ENCODE measurements at places on chromosomes 7 and 10.
A peak's percentile ranks its signal among the peaks of the same experiment; 100 is the strongest.

DNA sequence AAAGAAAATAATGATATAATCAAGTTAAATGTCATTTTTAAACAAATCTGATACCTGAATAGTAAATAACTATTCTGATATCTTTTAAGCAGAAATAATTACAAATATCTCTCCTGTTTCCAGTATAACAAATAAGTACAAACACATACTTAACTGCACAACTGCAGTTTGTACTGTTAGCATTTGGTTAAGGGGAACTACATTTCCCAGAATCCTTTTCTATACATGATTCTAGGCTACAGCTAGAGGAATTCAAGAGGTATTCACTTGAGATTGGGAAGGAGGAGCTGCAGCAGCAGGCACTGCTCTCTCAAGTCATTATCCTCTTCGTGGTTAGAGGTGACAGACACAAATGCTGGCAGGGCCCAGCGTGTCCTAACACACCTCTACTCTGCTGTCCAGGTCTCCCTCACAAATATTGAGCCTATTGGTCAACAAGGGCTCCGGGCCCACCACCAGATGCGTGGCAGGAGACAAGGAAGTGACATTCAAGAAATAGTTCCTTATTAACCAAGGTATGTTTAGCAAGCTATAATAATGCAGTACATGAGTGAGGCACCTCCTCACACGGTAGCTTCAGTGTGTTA is 255.1 kb upstream of the MKLN1 start:
- no peak for DNase-seq

DNA sequence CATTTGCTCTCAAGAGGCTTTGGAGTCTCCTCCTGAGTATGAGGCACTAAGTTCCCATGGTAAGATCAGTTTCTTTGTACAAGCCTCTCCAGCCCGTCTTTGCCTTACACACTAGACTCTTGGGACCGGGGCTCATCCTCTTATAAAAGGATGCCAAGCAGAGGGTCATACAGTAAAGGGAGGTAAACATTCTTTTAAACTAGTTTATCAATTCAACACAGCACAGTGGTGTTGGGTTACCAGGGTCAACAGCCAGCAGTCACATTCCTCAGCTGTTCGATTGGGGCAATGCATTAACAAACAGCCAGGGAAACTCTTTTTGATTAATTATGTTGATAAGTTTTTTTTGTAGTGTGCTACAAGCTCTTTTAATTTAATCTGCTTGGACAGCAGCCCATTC is 37.8 kb downstream of the HHEX start:
- no peak for DNase-seq

GRCh38 chr10:112235141-112235540 is 48.1 kb upstream of the TECTB start:
- DNase-seq = no peak

DNA sequence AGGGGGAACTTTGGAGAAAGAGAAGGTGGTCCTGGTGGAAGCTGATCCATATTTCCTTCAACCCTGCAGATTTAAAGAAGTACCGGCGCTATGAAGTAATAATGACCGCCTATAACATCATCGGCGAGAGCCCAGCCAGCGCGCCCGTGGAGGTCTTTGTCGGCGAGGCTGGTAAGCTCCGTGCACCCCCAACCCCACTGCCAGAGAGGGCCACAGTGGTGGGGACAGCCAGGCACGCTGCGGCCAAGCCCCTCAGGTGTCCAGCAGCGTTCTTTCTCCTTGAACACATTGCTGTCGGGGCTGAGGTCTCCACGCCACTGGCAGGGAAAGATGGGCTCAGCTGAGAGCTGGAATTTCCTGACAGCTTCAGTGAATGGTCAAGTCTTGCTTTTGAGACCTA is 503.7 kb upstream of the FOXK1 start:
- DNase-seq = no peak

GRCh38 chr10:48279081-48279751 is 4.7 kb upstream of the FRMPD2 start:
- no peak for DNase-seq

DNA sequence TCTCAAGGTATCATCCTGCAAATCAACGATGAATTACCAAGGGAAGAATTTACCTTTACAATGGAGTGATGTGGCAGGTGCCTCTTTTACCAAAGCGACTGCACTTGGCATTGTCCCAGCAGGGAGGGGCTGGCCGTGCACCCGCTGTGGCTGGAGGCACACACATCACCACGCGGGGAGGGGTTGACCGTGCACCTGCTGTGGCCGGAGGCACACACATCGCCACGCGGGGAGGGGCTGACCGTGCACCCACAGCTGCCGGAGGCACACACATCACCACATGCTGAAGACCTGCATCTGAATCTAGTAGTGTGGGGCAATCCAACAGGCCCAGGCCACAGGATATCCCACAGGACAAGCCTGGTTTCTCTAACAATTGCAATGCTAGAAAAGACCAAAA is 493.5 kb downstream of the DNAJB6 start:
- DNase-seq = no peak

DNA sequence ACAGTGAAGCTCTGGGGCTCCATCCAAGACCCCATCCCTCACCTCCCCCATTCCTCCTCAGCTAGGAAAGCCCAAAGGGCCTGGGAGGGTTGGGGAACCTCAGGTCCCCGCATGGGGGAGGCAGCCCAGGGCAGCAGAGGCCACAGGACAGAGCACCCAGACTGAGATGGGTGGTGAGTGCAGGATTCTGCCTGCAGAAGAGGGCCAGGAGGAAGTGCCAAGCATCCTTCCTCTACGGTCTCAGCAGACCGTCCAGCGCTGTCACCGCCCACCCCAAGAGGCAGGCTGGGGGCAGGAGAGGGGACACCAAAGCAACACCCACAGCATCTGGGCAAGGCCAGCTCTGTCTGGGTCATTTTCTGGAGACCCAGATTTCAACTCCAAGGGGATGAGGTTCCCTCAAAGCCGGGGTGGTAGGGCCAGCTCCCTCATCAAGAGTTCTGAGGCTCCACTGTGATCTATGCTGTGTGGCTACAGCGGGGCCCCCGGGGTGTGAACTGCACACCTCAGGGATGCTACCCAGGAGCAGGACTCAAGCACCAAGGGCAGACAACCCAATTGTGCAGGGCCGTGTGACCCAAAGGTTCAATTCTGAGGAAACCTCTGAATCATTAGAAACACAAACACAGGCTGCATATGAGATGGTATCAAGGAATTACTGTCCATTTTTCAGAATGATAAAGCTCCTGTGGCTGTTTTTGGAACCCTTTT is 46.8 kb downstream of the CAMK2B start:
- DNase-seq = no peak

GRCh38 chr10:31759124-31759798 is 169.4 kb downstream of the ARHGAP12 start:
- peak; percentile 45 for DNase-seq
